ENCODE measurements at places on chromosomes 1 and 21.
A peak's percentile ranks its signal among the peaks of the same experiment; 100 is the strongest.

GRCh38 chr1:217332431-217333065, 298.3 kb downstream of the GPATCH2 start:
- no peak for DNase-seq

DNA sequence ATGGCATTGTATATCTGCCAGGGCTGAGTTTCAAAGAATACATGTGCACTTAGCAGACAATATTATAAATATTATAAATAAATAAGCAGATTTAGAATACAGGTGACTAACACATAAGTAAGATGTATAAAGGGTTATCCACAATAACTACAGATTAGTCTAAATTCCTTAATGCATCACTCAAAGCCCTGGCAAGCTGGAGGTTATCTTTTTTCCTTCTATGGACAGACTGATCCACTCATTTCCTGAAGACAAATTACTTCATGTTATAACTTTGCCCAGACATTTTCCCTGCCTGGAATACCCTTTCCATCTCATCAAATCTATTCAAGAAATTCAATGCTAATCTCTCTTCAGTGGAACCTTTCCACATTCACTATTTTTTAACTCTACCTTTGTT, 38.8 kb downstream of the LUZP1 start:
- DNase-seq: peak; percentile 49

DNA sequence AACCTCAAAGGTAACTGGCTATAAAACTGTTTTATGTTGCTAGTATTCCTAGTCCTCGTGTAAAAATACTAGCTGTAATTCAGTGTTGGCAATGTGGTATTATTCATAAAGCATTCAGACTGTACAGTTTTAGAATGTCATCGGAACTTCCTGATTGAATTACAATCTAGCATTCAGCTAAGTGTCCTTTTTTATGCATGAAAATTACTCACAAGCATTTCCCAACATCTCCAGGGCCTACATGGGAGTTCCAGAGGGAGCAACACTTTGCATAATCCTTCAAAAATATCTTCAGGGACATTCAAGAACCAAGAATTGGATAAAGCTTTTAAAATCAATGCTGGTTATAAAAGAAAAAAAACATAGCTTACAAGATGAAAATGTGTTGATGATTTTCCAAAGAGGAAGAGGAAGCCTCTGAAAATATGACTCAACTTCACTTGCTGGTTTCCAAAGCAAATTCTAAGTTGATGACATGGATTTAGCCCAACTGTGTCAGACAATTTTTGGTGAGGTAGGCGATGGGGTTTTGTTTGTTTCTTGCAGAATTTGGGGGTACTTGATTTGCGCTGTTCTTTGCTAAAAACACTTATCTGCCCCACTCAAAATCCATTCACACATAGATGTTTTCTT, 137.8 kb downstream of the SLC44A5 start:
- no peak for DNase-seq

- peak; percentile 83 for DNase-seq
Observed at GRCh38 chr1:112735752-112736151, 20.6 kb upstream of the PPM1J start.

DNA sequence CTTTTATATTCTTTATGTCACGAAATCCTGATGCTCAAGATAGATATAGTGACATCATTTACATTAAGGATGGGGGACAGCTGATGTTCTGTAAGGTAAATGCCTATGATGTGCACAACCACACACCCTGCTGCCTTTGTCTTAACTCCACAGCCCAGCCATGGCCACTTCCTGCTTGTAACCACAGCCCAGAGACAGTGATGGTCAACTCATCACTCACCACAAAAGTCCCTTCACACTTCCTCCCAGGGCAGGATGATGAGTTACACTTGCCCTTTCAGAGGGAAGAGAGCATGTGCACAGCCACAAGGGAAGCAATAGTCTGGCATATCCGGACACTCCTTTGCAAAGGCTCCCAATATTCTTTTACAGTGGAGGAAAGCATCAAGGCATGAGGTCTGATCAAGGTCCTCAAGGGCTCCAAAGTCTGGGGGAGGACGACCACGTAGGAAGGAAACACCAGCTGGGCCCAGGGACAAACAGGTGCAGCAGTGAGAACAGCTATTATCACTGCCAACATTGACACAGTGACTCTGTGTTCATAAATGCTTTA, 53.8 kb downstream of the PLPP3 start:
- peak; percentile 33 for DNase-seq

DNA sequence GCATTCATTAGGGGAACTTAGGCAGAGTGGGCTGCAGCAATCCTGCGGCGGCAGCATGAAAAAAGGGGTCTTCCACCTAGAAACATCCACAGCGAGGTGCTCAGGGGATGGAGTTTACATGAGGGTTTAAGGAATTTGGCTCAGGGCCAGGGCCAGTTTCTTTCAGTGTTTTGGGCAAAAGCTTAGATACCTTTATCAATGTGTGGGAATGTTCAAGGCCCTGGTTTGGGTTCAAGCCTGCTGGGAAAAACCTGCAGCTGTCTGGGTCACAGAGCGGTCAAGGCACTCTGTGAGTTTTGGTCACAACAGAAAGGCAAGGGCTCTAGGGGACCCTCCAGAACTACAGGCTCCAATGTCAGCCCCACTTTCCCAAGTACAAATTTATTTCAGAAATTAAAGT, 230.3 kb downstream of the DISC1 start:
- DNase-seq: no peak

DNA sequence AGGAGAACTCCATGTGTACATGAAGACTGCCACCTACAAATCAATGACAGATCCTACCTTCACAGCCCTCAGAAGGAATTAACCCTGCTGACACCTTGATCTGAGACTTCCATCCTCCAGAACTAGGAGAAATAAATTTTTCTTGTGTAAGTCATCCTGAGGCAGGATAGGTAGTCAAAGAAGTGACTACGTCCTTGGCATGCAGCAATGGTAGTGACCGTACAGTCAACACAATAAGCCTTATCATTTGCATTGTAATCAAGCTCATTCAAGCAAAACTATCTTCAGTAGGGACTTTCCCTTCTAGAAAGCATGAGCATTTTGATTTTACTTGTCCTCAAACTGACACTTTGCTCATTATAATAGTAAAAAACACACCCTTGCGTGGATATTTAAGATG, 64.0 kb upstream of the KCNK1 start:
- DNase-seq: no peak

DNA sequence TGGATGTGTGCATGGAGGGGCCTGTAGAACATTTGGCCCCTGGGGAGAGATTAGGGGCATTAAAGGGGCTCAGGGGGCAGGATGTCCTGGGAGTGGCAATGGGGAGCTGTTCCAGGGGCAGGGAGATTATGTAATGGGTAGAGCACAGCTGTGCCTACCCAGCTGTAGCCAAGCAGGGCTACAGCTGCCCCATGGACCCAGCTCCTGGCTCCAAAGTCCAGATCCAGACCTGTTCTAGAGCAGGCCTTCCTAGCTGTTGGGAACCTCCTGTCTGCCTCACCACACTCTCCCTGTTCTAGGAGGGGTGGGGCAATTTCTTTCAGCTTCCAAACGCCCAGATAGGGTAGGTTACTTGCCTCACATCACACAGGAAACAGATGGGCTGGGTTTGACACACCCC, 5.6 kb downstream of the RPS6KA1 start:
- DNase-seq: no peak

- no peak for DNase-seq
Observed at GRCh38 chr1:100616121-100616621, 78.2 kb downstream of the GPR88 start.

- DNase-seq: peak; percentile 90
Observed at GRCh38 chr1:221718381-221719277, 23.3 kb downstream of the DUSP10 start.

- peak; percentile 33 for DNase-seq
Observed at GRCh38 chr1:177181631-177182291, 11.0 kb downstream of the BRINP2 start.

DNA sequence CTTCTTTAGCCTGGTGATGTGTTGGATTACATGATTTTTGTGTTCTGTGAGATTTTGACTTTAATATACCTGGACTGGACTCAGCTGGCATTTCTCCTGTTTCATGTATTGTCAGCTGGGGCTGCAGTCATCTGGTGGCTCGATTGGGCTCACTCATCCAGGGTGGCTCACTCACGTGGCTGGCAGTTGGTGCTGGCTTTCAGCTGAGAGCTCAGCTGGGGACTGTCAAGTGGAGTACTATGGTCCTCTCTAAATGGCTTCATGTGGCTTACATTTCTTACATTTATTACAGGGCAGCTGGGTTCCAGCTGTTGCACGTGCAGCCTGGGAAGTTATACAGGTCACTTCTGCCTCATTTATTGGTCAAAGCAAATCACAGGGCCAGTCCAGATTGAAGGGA, 22.8 kb downstream of the HHAT start:
- no peak for DNase-seq

GRCh38 chr1:66438501-66438900, 95.5 kb upstream of the SGIP1 start:
- DNase-seq: peak; percentile 30

GRCh38 chr21:32190493-32191144, 88.2 kb downstream of the MIS18A start:
- DNase-seq: no peak

DNA sequence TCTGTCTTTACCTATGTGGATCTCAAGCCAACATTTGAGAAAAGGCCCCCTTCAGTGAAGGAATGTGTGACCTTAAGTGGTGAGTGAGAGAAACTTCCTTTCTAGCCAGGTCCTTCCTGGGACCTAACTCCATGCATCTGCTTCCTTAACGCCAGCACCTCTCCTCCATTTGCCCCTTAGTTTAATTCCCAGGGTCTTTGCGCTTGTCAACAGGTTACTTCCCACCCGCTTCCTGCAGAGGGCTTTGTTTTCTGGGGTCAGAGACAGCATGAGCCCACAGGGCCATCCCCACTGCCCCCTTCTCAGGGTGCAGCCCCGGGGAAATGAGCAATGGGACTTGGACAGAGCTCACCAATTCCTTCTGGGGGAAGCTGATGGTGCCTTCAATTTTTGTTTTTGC, 54.8 kb downstream of the EVA1C start:
- DNase-seq: no peak

DNA sequence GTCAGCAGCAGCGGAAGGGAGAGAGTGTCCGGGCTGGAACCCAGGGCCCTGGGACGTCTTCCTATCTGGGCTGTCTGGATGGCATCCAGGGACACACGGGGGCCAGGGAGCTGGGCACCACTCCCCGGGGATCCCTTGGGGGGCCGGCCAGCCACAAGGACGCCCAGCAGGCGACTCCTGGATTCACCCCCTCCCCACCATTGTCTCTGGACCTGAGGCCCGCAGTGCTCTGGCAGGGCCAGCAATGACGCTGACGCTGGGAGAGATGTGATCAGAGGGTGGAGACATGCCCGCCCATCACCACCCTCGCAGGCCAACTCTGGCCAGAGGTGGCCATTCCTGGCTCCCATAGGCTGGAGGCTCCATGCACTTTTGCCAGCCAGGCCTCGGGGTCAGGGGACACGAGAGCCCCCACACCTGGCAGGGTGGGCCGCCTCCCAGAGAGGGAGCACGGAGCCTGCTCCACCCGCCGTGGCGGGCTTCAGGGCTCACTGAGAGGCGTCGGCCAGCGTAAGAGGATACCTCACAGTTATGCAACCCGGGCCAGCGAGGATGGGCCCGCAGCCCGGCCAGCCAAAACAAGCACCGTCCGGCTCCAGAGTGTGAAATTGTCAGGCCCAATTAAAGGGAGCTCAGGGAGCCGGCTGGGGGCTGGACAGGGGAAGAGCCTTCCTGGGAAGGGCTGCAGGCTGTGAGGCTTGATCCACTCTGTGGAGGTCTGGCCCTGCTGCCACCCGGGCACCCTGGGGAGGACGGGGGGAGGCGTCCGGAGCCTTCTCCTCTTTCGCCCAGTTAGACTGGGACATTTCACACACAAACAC, 10.3 kb downstream of the ACTRT2 start:
- DNase-seq: no peak

DNA sequence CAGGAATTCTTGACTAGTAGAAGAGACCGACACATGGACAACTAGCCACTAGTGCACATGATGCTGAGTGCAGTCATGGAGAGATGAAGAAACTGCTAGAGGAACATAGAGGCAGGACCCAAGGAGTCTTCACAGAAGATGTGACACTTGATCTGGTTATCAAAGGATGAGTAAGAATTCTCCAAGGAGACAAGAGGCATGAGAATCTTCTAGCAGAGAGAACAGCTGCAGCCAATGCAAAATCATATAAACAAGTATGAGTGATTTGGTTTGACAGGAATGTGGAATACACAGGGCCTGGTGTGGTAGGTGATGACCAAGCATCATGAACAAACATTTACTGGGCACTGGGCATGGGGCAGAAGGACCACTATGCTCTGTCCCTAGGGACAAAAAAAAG, 140.9 kb upstream of the CTTNBP2NL start:
- DNase-seq: peak; percentile 17

- DNase-seq: peak; percentile 51
Observed at GRCh38 chr1:151680391-151680790, 36.2 kb downstream of the CELF3 start.

DNA sequence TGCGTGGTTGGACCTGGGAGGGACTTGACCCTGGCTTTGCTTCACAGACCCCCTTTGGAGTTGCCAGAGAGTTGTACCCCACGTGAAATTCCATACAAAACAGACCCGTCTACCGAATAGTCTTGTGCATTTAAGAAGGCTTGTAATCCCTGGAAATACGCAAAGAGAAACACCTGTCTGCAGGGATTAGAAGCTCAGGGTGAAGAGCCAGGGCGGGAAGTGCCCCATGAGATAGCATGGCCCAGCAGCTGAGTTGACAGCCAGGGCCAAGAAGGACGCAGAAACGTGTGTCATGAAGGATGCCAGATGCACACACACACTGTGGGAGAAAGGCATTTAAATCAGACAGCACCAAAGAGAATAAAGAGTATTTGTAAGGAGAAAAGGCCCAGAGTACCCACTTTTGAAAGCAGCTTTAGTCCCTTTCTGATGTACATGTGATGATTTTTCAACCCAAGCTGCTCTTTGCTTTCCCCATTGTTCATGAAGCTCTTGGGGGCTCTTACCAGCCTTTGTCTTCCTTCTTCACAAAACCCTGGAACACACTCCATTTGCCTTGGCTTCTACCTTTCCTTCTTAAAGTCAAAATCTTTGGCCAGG, 46.6 kb downstream of the PCP4 start:
- DNase-seq: no peak

DNA sequence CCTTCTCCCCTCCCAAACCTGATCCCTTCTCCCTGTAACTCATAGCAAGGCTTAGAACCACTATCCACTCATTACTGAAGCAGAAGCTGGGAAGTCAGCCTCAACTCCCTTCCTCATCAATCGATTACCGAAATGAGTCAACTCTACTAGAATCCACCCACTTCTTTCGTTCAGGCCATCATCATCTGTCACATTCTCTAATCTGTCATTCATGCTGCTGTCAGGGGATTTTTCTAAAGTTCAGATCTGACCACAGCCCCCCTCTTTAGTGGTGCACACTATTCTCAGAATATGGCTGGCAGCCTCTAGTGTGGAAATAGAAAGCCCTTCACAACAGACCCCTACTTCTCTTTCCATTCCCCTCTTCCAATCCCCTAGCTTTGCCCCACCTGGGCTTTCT, 5.1 kb downstream of the NT5C1A start:
- no peak for DNase-seq

GRCh38 chr1:68919075-68919474, 422.2 kb upstream of the DEPDC1 start:
- DNase-seq: no peak

DNA sequence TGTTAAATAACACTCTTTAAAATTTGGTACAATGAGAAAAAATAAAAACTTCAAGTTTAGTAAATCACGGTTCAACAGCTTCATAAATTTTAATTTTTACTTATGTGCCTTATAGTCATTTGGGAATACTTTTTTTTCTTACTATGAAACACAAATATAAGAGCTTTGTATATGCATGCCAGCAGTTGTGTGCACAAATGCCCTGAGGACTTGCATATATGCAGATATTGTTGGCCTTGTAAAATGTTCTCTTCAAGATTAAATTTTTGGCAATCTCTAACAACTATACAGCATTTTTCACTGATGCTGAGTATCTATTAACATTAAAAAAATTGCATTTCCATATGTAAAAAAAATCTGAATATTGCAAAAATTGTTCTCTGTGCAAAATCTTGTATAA, 458.7 kb upstream of the BRINP3 start:
- DNase-seq: no peak
